ENCODE measurements at places on chromosomes 2 and 18.

GRCh38 chr18:65988386-65988785 is 237.6 kb downstream of the CDH7 start:
- no peak for DNase-seq

GRCh38 chr18:5419601-5420000 is 124.1 kb upstream of the ZBTB14 start:
- no peak for DNase-seq

- DNase-seq: no peak
Observed at GRCh38 chr2:218263817-218264641, 3.2 kb downstream of the GPBAR1 start.

DNA sequence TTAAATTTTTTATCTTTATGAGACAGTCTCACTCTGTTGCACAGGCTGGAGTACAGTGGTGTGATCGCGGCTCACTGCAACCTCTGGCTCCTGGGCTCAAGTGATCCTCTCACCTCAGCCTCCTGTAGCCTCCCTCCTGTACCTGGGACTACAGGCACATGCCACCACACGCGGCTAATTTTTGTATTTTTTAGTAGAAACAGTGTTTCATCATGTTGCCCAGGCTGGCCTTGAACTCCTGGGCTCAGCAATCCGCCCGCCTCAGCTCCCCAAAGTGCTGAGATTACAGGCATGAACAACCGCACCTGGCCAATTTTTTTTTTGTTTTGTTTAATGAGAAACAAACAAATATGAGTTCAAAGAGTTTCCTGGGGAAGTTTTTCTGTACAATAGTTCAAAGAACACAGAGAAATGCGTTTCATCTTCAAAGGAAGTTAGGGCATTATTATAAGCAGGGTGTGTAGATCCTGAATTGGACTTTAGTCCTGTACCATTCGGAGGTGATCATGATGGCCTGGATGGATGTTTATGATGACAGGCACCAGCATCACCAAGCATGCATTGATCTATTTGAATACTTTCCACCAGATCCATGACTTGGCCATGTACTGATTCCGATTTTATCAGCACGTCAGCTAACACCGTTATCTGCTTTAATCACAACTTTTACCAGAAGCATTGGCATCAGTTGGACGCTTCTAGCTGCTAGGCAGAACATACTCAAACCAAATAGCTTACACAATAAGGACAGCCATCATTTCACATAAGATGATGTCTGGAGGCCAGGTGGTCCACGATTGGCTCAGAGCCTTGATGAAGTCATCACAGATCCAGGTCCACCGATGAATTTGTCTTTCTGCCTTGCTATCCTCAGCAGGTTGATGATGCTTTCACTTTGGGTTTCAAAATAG is 28.9 kb downstream of the TCF23 start:
- no peak for DNase-seq

DNA sequence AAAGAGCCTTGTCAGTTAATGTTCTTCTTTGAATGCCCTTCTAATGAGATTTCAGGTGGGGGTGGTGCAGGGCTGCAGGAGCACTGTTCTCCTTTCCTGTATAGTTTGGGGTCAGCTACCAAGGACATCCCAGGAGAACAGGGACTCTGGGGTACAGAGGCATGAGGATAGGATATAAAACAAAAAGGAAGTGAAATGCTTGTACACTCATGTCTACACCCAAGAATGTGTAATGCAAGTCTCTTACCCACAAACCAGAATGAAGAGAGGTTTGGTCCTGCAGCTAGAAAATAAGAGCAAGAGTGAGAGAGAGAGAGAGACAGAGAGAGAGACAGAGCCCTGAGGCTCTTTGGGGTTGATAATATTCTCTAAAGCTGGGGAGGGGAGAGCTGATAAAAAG is 151.8 kb upstream of the KCTD1 start:
- no peak for DNase-seq

DNA sequence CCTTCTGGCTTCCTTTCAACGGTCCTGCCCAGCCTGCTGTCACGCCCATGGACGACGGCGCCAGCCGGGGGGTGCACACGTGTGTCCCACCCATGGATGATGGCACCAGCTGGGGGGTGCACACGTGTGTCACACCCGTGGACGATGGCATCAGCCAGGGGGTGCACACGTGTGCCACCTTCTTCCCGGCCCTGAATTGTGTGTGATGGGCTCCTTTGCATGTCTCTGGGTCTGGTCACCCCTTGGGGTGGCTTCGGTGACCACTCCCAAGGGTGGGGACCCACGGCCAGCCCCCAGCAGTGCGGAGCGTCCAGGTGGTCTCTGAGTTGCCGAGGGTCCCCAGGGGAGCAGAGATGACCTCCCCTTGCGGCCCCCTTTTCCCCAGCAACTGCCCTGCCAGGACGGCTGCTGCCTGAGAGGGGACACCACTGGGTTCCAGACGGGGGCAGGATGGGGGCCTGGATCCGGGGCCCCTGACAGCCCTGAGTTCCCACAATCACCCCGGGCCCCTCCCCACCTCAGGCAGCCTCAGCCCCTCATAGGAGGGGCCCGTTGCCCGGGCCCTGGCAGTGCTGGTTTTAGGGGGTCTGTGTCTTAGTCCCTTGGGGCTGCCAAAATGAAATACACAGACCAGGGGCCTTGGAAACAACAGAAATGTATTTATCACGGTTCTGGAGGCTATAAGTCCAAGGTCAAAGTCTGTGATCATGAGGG is 9.4 kb downstream of the NEU4 start:
- no peak for DNase-seq

Measured in osteocyte (in vitro differentiated cells).